Stimulated activated naive CD8-positive, alpha-beta T cell treated with anti-CD3 and anti-CD28 coated beads, Interleukin-15, Interleukin-2, amounts not matched to agents 100 U/mL and 50 U/mL, for 24 hours (primary cell): ENCODE measurements at places on chromosomes 12 and 14.

- DNase-seq = no peak
Observed at GRCh38 chr14:90523544-90523943, 126.7 kb downstream of the CALM1 start.

DNA sequence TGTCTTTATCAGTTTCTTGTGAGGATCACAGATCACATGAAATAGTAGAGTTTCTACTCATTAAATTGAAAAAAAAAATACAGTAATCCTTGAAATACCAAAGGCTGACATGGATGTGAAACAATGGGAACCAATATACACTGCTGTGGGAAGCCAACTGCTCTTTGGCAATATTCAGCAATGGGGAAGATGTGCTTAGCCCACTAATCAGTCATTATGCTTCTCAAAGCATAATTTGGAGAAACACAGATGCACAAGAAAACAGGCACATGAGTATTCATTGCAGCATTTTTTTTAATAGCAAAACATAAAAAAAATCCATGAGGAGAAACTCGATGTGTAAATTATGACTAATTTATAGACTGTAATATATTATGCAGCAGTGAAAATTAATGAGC, 40.6 kb downstream of the A2M start:
- DNase-seq = no peak

- no peak for DNase-seq
Observed at GRCh38 chr12:120737557-120738251, 12.1 kb downstream of the ACADS start.

GRCh38 chr14:69226736-69227135, 33.2 kb upstream of the GALNT16 start:
- DNase-seq = no peak

DNA sequence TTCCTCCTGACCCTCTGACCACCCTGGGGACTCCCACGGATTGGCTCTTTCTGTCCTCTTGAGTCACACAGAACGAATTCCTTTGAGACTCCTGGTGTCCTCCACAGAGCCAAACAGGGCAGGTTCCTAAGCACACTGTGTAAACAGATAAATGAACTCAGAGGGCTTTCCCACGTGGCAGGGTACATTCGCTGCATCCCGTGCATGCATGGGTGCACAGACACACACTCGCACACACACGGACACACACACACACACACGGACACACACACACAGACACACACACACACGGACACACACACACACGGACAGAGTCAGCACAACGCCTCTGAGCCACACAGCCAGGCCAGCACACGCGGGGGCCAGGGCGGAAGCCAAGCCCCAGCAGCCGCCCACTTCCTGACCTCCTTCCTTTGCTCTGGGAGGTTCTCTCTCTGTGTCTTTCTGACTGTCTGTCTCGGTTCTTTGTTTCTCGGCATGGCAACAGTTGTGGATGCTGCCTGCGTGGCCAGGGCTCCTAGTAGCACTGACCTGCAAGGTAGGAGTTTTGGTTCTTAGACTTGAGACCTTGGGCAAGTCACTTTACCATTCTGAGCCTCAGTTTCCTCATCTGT, 706 bp downstream of the CRACR2A start:
- DNase-seq = peak; percentile 74

GRCh38 chr14:99137001-99137700, 134.8 kb downstream of the BCL11B start:
- DNase-seq = no peak

DNA sequence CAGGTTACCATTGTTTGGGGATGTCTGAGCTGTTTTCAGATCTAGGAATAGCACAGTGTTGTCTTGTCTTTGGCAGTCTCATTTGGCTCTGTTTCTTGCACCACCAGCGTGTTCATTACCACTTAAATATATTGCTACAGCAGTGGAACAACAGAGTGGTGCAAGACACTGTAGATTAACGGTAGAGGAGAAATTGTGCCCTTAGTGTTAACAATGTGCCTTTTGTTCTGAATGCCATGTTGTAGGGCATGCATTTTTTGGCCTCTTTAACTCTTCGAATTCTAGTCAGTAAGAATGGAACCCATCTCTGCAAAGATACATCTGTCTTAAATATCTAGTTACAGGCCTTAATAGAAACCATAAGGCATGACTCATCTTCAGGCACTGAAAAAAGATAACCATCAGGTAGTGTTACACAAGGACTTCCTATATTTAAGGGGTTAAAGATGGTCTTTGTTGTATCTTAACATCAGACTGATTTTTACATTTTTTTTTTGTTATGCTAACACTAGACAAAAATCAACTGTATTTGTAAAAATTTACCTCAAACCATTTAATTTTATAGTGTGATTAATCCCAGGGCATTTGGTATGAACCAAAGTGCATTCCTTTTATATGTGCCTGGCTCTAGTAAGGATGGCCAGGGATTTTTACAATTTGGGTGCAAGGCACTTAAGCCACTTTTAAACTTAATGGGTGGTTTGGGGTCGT, 12.9 kb downstream of the DYRK2 start:
- DNase-seq = no peak

DNA sequence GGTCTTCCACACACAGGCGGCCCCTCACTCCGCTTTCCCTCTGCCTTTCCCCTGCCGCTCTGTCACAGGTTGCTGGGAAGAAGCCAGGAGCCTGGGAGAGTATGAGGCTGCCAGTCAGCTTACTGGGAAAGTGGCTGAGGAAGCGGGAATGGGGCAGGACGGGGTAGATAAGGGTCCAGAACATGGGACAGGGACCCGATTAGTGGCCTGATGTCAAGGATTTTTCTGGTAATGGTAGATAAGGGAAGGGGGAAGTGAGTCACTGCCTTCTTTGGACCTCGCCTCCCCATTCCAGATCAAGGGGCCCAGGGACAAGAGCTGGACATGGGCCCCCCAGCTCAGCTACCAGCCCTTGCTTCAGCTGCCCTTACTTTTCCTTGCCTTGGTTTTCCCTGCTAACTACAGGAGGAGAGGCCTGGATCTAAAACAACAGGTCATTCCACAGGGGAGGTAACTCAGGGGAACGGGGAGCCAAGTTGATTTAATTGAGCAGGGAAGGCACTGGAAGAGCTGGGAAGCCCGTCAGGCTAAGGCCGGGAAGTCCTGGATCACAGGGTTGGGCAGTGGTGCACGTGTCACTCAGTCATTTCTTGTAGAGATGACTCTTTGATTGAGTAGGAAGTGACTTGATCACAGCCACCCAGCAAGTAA, 3.5 kb upstream of the LPAR5 start:
- DNase-seq = no peak

- no peak for DNase-seq
Observed at GRCh38 chr12:51307655-51308593, 16.1 kb downstream of the BIN2 start.

DNA sequence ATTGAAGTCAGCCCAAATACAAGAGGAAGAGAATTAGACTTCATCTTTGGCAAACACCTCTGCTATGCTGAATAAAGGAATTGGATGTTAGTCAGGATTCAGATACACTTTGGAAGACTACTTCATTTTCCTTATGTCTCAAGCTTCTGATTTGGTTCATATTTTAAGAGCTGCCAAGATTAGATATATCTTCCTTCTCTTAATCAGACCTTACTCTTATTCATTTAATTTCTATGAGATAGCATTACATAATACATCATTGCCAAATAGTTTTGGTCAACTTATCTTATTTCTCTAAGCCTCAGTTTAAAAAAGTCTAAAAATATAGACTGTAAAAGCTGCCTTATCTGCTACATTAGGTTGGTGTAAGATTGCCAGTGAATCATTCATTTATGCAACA, 330.6 kb upstream of the NAV3 start:
- no peak for DNase-seq

DNA sequence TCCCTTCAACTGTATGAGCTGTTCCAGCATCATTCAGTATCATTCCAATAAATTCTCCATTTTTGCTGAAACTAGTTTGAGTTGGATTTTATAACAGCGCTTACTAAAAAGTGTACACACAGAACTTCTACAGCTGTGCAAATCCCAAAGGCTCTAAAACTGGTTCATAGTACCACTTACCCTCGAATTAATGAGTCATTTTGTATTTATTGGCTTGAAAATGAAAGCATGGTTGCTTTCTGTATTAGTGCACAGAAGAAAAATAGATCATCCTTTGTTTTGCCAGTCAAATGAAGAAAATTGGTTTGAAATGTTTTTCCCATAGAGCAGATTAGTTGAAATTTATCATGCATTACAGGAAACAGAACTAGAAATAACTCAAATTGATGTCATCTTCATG, 268.3 kb upstream of the CPNE8 start:
- no peak for DNase-seq

DNA sequence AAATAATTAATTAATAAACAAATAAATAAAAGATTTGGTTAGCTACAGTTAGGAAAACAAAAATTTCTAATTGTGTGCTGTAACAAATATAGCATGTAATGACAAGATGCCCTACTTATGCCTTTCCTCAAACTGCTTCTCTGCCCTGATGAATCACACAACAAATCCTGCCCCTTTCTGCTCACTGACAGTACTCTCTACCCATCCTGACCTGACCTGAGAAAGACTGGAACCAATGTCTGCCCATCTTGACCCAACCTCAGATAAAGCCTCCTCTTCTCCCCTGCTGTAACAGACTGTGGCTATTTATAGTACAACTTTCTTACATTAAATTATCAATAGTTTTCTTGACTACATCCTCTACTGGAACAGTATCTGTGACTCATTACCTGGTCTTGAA, 43.7 kb downstream of the PPP1R13B start:
- no peak for DNase-seq

- no peak for DNase-seq
Observed at GRCh38 chr14:39107591-39107996, 4.6 kb upstream of the SEC23A start.

- no peak for DNase-seq
Observed at GRCh38 chr12:124259154-124260066, 35.5 kb upstream of the RFLNA start.

- DNase-seq = no peak
Observed at GRCh38 chr12:118611295-118611694, 234.9 kb downstream of the SUDS3 start.
